ENCODE measurements at places on chromosomes 6 and 20.

- DNase-seq: no peak
These were observed 537 bp upstream of the GABBR1 start for GRCh38 chr6:29633534-29633905.

- DNase-seq: no peak
These were observed 92.2 kb downstream of the CDH22 start for GRCh38 chr20:46215913-46216707.

DNA sequence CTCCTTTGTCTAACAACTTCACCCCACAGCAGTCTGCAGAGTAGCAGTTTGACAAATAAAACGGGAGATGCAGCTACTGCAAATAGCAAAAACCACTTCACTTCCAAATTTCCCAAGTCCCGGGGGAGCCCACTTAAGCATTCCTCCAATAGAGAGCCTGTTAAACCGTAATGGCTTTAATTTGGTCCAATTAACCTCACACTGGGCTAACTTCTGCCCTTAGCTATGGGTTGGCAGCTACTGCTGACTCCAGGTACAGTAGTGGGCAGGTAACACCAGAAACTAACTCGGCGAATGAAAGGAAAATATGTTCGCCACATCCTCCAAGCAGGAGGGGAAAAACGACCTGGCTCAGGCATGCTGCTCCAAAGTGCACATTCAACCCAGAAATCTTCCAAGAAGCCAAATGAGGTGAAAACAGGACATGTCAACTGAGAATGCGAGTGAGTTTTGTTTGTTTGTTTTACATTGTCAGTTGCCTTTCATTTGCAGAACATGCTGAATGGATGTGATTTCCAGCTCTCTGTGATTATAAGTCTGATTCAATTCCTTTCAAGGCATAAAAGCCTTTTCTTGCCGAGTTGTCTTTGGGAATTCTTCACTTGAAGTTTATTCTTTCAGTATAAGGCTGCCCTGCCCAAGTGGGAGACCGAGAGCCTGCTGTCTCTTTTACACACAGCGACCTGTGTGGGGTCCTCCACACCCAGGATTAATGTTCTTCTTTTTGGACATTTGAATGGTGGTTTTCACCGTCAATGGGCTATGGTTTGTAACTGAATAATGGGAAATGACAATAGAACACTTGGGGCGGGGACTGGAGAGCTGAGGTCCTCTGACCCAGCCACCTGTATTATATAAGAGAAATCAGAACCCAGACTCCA, 117.3 kb upstream of the ARMC2 start:
- DNase-seq: no peak

GRCh38 chr6:28841290-28841689, 82.5 kb downstream of the TRIM27 start:
- no peak for DNase-seq

- DNase-seq: no peak
These were observed 61.7 kb downstream of the METTL24 start for GRCh38 chr6:110296241-110297025.
